ENCODE measurements at places on chromosomes 13 and 19. TPM values are rescaled to one million over a fixed set of nuclear protein-coding genes. Genes with fewer than 3 reads are reported as not detected.

DNA sequence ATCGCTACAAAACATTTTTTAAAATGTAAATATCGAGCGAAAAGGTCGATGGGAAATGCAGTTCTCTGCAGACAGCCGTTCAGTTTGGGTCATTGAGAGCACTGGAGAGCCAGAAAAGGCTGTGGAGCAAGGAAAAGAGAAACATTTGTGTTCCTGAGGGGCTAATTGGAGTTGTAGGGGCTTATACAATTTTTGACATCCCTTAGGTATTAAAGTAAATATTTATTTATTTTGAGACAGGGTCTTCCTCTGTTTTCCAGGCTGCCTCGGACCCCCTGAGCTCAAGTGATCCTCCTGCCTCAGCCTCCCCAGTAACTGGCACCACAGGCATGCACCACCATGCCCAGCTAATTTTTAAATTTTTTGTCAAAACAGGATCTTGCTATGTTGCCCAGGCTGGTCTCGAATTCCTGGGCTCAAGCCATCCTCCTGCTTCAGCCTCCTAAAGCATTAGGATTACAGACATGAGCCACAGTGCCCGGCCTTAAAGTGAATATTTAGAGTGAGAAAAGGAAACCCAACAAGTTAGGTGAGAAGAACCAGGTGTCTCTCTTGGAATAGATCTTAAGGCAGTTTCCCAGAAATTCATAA is 825 bp upstream of the YIF1B start:
- H3K36me3 ChIP-seq = no peaks in the 10 kb centered on the region
- H3K4me1 ChIP-seq = no peaks in the 10 kb centered on the region
- H3K27me3 ChIP-seq = peaks cover 15% of the 10 kb centered on the region
- H3K27ac ChIP-seq = peak overlapping the region; percentile 45

The ZNF493 gene
- 24.5 TPM for total RNA-seq

The PGLYRP1 gene
- total RNA-seq = not detected

GRCh38 chr13:31056644-31057271 is 104.9 kb downstream of the HSPH1 start:
- peaks cover 17% of the 10 kb centered on the region for H3K27me3 ChIP-seq
- H3K4me1 ChIP-seq = no peaks in the 10 kb centered on the region
- no peak overlapping the region for H3K4me3 ChIP-seq
- ATAC-seq = no peak

The PRR20C gene
- total RNA-seq = not detected

- peaks cover 38% of the 10 kb centered on the region for H3K4me1 ChIP-seq
- peaks cover 6% of the 10 kb centered on the region for H3K36me3 ChIP-seq
- no peaks in the 10 kb centered on the region for H3K27me3 ChIP-seq
- ATAC-seq = no peak
Observed at GRCh38 chr19:48718711-48719231, 754 bp downstream of the MAMSTR start.

- no peaks in the 10 kb centered on the region for H3K27me3 ChIP-seq
- no peak overlapping the region for H3K27ac ChIP-seq
- ATAC-seq = no peak
- no peak overlapping the region for H3K4me3 ChIP-seq
- H3K36me3 ChIP-seq = no peaks in the 10 kb centered on the region
Observed at GRCh38 chr19:45144431-45145269, 16.1 kb downstream of the NKPD1 start.

DNA sequence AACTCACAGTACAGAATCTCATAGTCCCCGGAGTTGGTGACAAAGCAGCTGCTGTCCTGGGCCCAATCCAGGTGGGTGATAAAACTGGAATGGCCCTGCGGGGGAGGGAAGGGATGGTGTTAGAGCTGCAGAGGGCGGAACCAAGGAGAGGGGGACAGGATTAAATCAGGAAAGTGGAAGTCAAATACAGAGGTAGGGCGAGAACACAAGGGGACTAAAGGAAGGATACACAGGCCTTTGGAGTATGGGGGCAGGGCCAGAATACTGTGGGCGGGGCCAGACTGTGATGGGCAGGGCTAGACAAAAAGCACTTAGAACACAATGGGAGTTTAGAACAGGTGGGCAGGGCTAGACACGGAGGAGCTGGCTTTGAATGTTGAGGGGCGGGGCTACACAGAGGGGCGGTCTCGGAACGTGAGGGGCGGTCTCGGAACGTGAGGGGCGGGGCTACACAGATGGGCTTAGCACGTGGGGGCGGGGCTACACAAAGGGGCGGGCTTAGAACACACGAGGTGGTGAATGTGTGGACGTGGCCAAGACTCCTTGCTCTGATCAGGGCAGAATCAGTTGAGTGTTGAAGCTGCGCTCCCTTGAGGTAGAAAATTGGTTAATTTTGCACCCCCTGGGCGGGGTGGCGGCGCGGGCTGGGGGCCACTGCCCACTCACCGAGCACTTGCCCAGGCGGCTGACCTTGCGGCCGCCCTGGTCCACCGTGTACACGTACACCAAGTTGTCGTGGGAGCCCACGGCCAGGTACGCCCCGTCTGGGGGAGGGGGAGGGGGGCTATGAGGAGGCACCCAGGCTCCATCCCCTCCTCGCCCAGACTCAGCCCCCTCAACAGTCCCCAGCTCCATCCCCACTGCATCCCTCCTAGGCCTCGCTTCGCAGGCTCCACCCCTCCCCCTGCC is 14.0 kb upstream of the GPR4 start:
- no peak overlapping the region for H3K4me3 ChIP-seq
- peaks cover 82% of the 10 kb centered on the region for H3K36me3 ChIP-seq
- peak overlapping the region; percentile 8 for H3K27ac ChIP-seq
- peaks cover 2% of the 10 kb centered on the region for H3K4me1 ChIP-seq

- H3K4me3 ChIP-seq = peak overlapping the region; percentile 19
- peak overlapping the region; percentile 45 for H3K27ac ChIP-seq
- H3K27me3 ChIP-seq = no peaks in the 10 kb centered on the region
- ATAC-seq = peak; percentile 6
- H3K4me1 ChIP-seq = peaks cover 85% of the 10 kb centered on the region
- H3K36me3 ChIP-seq = peaks cover 12% of the 10 kb centered on the region
Observed at GRCh38 chr19:1266916-1267476, 2.1 kb upstream of the CIRBP start.

DNA sequence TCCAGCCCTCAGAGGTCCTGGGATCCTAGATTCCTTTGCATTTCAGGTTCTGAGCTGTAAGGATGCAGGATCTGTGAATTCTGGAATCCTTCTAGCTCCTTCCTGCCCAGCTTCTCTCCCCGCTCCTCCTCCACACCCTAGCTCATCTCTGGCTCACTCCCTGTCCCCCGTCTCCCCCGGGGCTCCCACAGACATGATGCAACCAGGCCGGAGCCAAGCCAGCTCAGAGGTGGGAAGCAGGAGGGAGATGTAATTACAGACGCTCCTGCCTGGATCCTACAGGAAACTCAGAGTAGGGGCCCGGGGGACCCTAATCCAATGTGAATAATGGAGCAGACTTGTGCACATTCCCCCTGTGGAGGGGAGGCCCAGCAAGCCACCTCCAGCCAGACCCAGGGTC is 4.5 kb downstream of the GNG8 start:
- H3K4me1 ChIP-seq = no peaks in the 10 kb centered on the region
- no peaks in the 10 kb centered on the region for H3K27me3 ChIP-seq
- H3K36me3 ChIP-seq = no peaks in the 10 kb centered on the region
- ATAC-seq = peak; percentile 59

- H3K4me3 ChIP-seq = no peak overlapping the region
- H3K27ac ChIP-seq = no peak overlapping the region
- no peaks in the 10 kb centered on the region for H3K4me1 ChIP-seq
Observed at GRCh38 chr13:100710176-100710575, 35.6 kb upstream of the TMTC4 start.

DNA sequence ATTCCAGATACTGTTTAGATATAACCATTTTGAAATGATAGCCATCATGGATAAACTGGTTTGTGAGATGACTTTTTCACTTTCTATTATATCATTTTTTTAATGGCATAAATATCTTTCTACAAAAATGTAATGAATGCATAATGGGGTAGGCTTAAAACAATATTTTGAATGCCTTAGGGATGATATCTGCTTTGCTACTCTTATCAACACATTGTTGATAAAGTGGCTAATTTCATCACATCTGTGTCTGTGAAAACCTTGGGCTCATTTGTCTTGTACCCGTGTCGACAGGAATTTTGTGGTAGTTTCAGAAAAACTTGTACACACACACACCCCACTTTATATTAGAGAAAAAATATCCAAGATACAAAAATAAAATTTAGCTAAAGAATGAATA is 44.1 kb downstream of the SLITRK6 start:
- no peaks in the 10 kb centered on the region for H3K4me1 ChIP-seq
- no peak overlapping the region for H3K27ac ChIP-seq
- H3K36me3 ChIP-seq = no peaks in the 10 kb centered on the region

- H3K4me1 ChIP-seq = no peaks in the 10 kb centered on the region
- peak overlapping the region; percentile 2 for H3K27ac ChIP-seq
- H3K27me3 ChIP-seq = no peaks in the 10 kb centered on the region
- H3K4me3 ChIP-seq = peak overlapping the region; percentile 33
- no peaks in the 10 kb centered on the region for H3K36me3 ChIP-seq
Observed at GRCh38 chr13:48222358-48223301, 10.4 kb upstream of the ITM2B start.

- H3K27me3 ChIP-seq = no peaks in the 10 kb centered on the region
- no peaks in the 10 kb centered on the region for H3K4me1 ChIP-seq
- H3K36me3 ChIP-seq = no peaks in the 10 kb centered on the region
- ATAC-seq = no peak
Observed at GRCh38 chr13:67771106-67771505, 541.0 kb upstream of the PCDH9 start.

DNA sequence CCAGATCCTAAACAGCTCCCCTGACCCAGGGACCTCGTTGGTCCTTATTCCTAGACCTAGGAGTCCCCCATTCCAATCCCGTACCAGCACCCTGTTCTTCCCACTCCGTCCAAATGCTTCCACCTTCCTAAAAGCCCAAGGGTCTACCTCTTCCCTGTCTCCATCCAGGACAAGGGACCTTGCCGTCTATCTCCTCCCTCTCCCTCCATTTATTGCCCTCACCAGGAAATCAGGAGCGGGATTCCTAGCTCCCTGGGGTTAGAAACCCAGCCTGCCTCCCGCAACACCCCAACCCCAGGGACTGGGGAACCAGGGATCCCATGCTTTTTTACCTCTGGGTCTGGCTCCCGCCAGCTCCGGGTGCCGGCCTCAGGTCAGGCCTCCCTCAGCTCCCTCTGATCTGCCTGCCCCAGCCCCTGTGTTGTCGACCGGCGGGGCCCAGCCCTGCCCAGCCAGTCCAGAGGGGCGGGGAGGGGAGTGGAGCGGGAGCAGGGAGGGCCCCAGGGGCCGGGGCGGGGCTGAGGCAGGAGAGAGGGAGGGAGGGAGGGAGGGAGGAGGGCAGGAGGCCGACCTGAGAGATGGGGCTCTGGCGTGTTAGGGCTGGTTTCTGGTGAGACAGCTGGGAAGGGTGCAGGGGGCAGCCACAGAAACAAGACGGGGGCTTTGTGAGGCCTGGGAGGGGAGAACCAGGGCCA is at the start of gene B3GNT8:
Gene B3GNT8, minus strand, starts transcription at position 423 of the 695 bp plus-strand sequence. CDS start 596 bp downstream, outside the sequence.
- H3K4me1 ChIP-seq = peaks cover 20% of the 10 kb centered on the region
- peak; percentile 94 for ATAC-seq

GRCh38 chr19:47704024-47704423 is 9.2 kb upstream of the EHD2 start:
- peak; percentile 60 for ATAC-seq
- peaks cover 40% of the 10 kb centered on the region for H3K36me3 ChIP-seq
- no peak overlapping the region for H3K4me3 ChIP-seq
- H3K4me1 ChIP-seq = no peaks in the 10 kb centered on the region
- H3K27ac ChIP-seq = peak overlapping the region; percentile 31
- no peaks in the 10 kb centered on the region for H3K27me3 ChIP-seq

The ZNF439 gene
- total RNA-seq = 6.5 TPM

DNA sequence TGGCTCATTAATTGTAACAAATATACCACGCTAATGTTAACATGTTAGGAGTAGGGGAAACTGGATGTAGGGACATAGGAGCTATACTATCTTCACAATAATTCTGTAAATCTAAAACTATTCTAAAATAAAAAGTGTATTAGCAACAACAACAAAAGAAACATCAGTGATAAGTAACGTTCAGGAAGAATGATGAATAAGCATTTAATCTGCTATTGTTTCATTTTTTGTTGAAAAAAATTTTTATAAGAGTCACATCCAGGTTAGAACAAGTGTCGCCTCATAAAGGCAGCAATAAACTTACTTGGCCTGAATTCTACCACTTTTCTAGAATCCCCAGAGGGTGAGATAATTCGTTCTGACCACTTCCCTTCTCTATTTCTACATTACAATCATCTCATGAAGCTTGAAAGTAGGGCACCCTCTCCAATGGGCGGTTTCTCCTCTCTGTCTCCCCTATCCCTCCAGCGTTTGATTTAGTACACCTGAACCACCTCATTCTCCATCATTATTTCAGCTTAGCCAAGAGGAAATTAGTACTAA is 253.1 kb upstream of the IPO5 start:
- H3K36me3 ChIP-seq = no peaks in the 10 kb centered on the region
- no peak overlapping the region for H3K4me3 ChIP-seq
- H3K4me1 ChIP-seq = no peaks in the 10 kb centered on the region
- no peak for ATAC-seq

GRCh38 chr13:98676239-98676638 is 76.2 kb downstream of the SLC15A1 start:
- no peak for ATAC-seq
- no peaks in the 10 kb centered on the region for H3K27me3 ChIP-seq
- no peak overlapping the region for H3K4me3 ChIP-seq

DNA sequence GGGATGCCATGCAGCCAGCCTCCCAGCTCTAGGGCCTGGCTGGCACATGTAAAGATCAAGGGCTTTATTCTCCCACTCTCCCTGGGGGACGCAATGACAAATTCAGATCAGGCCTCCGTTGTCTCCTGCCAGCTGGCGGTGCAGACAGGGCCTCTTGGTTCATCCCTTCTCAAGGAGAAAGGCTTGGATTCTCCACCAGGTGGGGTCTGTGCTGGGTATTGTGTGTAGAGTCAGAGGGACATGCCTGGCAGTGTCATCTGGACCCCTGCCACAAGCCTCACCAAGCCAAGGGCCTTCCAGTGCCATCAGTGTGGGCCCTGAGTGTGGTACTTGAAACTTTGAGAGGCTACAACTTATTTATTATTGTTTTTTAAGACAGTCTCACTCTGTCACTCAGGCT is 8.4 kb upstream of the PTPRS start:
- no peak overlapping the region for H3K27ac ChIP-seq
- H3K4me3 ChIP-seq = no peak overlapping the region
- H3K27me3 ChIP-seq = peaks cover 36% of the 10 kb centered on the region
- ATAC-seq = no peak
- H3K36me3 ChIP-seq = no peaks in the 10 kb centered on the region

DNA sequence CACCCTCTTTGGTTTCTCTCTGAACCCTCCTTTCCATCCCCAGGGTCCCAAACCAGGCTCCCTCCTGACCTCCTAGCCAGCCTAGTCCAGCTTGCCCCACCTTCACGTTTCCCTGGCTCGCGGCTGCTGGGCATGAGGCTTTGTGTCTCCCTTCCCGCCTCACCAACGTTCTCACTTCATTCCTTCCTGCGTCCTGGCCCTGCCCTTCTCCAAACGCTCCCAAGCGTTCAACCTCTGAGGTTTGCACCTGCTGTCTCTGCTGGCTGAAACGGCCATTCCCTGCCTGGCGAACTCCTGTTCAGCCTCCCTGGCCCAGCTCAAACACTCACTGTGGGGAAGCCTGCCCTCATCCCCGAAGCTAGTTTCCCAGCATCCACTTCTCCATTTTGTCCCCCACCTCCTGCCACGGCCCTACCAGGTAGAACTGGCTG is 12.4 kb downstream of the EPS8L1 start:
- H3K4me3 ChIP-seq = peak overlapping the region; percentile 53
- peaks cover 37% of the 10 kb centered on the region for H3K36me3 ChIP-seq
- ATAC-seq = no peak
- H3K27me3 ChIP-seq = peaks cover 38% of the 10 kb centered on the region
- H3K4me1 ChIP-seq = peaks cover 39% of the 10 kb centered on the region
- H3K27ac ChIP-seq = peak overlapping the region; percentile 65

GRCh38 chr13:112735791-112736190 is 46.0 kb downstream of the ATP11A start:
- no peak overlapping the region for H3K27ac ChIP-seq
- H3K27me3 ChIP-seq = no peaks in the 10 kb centered on the region
- H3K4me3 ChIP-seq = no peak overlapping the region
- no peaks in the 10 kb centered on the region for H3K4me1 ChIP-seq

The DACT3 gene
- total RNA-seq = 52.8 TPM

The ADGRE3 gene
- total RNA-seq = not detected

Measured in gastroesophageal sphincter (tissue), 4 donors.